ENCODE measurements at places on chromosomes 3 and 15. TPM values are rescaled to one million over a fixed set of nuclear protein-coding genes. Genes with fewer than 3 reads are reported as not detected.

DNA sequence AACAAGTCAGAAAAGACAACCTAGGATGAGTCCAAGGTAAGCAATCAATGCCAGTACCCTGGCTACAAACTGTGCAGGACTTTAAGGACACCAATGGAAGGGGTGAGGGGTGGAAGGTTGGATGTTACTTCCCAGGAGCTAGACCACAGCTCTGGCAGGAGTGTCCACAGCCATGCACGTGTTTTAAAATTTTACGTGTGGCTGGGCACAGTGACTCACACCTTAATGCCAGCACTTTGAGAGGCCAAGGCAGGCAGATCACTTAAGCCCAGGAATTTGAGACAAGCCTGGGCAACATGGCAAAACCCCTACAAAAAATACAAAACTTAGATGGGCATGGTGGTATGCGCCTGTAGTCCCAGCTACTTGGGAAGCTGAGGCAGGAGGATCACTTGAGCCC, 14.7 kb upstream of the HDC start:
- no peak for DNase-seq

DNA sequence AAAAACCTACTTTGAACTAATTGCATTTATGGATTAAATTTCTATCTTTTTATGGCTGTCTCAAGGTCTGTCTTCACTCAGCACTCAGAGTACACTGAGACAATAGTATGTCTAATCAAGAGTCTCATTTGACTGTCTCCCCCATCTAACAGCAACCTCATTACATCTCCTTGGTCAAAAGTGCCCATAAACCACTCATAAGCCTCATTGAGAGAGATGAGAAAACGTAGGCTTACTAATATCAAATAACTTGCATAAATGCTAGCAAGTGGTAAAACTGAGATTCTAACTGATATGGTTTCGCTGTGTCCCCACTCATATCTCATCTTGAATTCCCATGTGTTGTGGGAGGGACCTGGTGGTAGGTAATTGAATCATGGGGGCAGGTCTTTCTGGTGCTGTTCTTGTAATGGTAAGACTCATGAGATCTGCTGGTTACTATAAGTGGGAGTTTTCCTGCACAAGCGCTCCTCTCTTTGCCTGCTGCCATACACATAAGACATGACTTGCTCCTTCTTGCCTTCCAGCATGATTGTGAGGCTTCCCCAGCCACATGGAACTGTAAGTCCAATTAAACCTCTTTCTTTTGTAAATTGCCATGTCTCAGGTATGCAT, 113.9 kb downstream of the TFDP2 start:
- no peak for DNase-seq

GRCh38 chr3:8355346-8355745, 146.3 kb upstream of the LMCD1 start:
- DNase-seq, result no peak

- no peak for DNase-seq
Measured at GRCh38 chr15:49015896-49016295, 30.4 kb downstream of the SECISBP2L start.

DNA sequence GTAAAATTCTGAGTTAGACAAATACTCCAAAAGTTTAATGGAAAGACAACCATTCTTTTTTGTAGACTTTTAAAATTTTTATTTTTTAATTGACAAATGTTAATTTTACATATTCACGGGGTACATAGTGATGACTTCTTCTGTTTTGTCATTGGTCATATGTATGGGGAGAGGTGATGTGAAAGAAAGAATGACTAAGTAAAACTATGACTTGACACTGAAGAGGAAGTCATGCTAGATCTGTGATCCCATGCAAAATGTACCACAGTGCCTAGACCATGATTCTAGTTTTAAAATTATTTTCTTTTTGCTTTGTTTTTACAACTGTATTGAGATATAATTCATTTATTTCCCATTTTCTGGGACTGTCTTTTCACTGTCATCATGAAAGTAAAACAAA, 281.6 kb downstream of the MBNL1 start:
- no peak for DNase-seq

GRCh38 chr15:95604634-95605036, 725.9 kb upstream of the NR2F2 start:
- peak; percentile 4 for DNase-seq

Gene WDR49
- polyA plus RNA-seq, result 0.13 TPM

Gene SLC25A26
- 19.9 TPM for polyA plus RNA-seq

Gene DNAH12
- 0.51 TPM for polyA plus RNA-seq

Gene CTXND1
- 0.70 TPM for polyA plus RNA-seq
